ENCODE measurements at places on chromosomes 11 and 22.

- no peak for DNase-seq
These were observed 51.6 kb downstream of the PARVB start for GRCh38 chr22:44075670-44076069.

- no peak for DNase-seq
These were observed 20.2 kb downstream of the CELF1 start for GRCh38 chr11:47532597-47533213.

GRCh38 chr11:46065681-46066080 lies 55.6 kb downstream of the PHF21A start:
- DNase-seq: no peak

DNA sequence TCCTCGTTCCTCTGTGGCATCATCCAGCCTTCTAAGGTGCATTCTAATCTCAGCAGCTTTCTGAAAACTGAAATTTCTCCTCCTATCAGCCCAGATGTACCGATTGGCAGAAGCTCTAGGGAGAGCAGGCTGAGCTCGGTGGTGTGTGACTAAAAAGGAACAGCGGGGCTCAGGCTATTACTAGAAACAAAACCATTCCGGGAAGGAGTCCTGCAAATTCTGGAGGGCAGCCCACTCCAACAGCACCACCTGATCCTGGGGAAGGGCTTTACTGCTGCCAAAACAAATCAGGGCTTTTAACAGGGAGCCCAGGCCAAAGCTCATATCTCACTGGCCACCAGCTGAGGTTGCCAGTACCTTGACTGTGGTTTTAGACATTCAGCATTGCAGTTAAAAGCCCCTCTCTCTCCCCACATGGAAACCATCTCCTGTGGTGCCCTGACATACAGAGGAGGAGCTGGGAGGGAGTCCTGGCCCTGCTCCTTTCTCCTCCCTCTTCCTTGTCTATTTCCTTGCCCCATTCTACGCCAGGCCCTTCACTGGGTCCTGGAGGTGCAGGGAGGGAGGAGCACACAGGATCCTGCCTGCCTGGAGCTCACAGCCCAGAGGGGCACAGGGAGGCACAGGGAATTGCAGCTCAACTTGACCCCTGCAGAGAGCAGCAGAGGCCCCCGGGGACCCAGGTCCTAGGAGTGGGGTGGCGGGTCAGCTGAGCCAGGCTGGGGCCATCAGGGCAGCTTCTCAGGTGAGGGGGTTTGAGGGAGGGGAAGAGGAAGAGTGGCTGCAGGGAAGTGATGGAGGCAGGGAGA lies 889 bp downstream of the PLAAT4 start:
- no peak for DNase-seq

DNA sequence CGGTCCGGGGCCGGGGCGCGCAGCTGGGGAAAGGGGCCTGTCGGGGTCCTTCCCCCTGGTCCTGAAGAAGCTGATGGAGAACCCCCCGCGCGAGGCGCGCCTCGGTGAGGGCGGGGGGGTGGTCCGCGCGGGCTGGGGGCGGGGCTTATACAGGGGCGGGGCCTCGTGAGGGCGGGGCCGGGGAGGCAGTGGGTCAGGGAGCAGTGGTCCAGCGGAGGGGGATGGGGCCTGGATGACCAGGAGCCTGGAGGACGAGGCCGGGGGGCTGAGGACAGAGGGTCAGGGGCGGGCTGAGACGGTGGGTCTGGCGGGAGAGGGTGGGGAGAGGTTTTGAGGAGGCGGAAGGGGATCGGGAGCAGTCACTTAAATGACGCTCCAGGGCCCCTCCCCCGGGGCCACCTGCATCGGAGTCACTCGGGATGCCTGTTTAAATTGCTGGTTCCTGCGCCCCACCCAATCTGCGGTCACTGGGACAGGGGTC lies 396 bp downstream of the TEF start:
- DNase-seq: peak; percentile 51

- DNase-seq: no peak
These were observed 714.7 kb upstream of the TENM4 start for GRCh38 chr11:80155412-80156017.

- no peak for DNase-seq
These were observed 139.5 kb upstream of the TBCEL start for GRCh38 chr11:120884154-120885020.

DNA sequence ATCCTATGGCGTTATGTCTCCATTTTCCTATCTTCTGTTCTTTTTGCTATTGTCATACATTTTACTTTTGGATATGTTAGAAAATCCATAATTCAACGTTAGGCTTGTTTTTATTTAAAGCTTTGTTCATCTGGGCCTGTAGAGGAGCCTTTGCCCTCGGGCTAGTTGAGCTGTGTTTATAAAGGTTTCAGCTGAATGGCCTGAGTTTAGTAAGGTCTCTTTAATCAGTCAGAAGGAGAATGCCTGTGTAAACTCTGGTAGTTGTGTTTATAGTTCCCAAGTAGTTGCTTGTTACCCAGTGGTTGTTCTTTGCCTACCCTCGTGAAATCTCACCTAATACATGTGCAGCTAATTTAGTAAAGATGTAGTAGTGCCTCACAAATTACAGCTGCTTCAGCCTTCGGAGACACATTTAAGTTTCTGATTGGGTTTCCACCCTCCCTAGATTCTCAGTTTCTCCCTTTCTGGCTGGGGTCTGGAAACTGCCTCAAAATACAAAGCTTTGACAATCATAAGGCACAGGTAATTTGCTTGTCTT lies 33.1 kb downstream of the MTMR3 start:
- DNase-seq: no peak

GRCh38 chr11:20011307-20011951 lies 148.8 kb downstream of the DBX1 start:
- no peak for DNase-seq

All from T follicular helper cell (primary cell).